ENCODE measurements at places on chromosomes 13 and 19. TPM values are rescaled to one million over a fixed set of nuclear protein-coding genes. Genes with fewer than 3 reads are reported as not detected.

AMH gene
- 10.2 TPM for total RNA-seq

- DNase-seq = no peak
Measured at GRCh38 chr13:80751854-80752253, 410.9 kb upstream of the SPRY2 start.

GRCh38 chr19:46353730-46354528 is 7.0 kb downstream of the PPP5C start:
- no peak for DNase-seq

DNA sequence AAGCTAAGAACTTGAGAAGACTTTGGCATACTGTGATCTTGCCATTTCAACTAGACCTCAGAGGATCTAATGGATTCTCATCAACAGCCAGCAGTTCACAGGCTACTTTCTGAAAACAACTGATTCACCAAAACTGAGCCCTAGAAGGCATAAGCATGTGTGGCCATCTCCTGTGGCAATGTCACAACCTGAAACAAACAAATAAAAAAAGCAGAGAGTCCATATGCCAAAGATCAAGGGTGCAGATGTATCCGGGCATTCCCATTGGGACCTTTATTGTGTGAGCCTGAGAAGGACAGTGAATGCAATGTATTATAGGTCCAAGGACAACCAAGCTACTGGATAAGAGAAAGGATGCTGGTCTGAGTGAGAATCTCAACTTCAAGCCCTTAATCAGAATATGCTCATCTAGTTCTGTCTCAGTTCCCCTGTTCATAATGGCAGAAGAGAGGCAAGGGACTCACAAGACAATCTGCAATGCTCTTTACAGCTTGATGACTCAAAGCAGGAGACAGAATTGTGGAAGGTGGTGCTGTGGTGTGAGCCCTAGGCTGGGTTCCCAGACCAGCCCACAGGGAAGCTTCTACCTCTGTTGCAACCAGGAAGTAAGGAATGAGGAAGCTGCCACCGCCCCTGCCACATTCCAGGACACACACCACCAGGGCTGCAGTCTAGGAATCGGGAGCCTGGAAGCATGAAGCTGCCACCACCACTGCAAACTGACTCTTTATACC is 133.7 kb downstream of the RAP2A start:
- no peak for DNase-seq

ZNF45 gene
- 15.5 TPM for total RNA-seq

DNA sequence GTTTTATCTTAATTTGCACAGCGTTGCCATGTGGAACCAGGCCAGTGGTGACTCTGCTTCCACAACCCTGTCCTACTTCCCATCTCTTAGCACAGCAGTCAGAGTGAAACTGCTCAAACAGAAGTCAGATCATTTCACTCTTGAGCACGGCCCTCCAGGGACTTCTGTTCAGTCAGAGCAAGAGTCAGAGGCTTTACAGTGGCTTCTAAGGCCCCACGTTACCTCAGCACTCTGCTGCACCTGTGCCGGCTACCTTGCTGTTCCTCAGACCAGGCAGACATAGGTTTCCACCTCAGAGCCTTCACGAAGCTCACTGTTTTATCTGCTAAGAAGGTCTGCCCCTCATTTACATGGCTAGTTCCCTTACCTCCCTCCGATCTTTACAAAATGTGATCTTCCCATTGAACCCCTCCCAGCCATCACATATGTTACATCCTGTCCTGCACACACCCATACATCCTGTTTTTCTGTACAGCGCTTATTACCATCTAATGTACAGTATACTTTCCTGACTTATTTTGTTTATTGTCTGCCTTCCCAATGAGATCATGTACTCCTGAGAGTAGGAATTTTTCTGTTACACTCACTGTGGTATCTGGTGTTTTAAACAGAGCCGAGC is 41.6 kb downstream of the TM9SF2 start:
- no peak for DNase-seq

RELB gene
- 7.4 TPM for total RNA-seq

MAN2B1 gene
- 86.6 TPM for total RNA-seq

DNA sequence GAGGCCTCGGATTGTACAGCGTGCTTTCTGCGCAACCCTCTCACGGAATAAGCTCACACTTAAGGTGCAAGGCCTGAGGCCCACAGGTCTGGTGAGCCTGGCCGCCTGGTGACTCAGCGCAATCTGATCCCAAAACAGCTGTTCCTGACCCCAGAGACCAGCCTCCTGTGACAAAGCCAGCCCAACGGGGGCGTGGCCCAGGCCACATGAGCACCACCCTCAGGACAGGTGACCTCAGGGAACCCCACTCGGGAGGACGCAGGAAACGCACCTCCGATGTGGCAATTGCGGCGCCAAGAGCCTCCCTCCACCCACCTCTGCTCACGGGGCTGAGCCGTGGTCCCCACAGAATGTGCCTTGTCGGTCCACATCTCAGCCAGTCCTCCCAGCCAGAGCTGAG is 26.4 kb downstream of the GRTP1 start:
- no peak for DNase-seq

DNA sequence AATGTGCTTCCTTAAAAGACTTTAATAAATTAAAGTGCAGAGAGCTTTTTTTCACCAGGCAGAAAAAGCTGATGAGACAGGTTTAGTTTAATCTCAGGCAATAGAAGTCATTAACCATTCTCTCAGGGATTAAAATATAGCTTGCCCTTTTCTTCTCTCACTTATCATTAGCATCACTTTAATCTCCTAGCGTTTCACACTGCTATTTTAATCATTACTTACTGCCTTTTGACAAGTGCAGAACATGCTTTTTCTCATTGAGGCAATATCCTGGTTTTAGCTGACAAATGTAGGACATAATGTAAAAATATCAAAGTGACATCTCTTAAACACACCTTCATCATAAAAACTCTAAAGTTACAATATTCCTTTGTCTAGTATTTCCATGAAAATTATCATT is 94.6 kb downstream of the DACH1 start:
- DNase-seq = no peak

DNA sequence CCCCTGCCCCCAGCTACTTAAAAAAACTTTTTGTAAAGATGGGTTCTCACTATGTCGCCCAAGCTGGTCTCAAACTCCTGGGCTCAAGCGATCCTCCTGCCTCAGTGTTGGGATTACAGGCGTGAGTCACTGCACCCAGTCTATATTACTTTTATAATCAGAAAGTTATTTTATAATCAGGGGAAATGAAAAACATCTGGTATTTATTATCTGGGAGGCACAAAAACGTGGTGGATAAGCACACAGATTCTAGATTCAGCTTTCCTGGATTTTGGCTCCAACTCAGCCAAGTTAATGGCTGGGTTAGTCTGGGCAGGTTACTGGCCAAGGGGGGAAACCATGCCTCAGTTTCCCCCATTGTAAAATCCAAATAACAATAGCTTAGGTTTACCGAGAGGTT is 24.7 kb downstream of the KEAP1 start:
- no peak for DNase-seq

Measured in chondrocyte (in vitro differentiated cells).